ENCODE measurements at places on chromosomes 7 and 10.

GRCh38 chr10:87760195-87760905 lies 57.7 kb downstream of the ATAD1 start:
- DNase-seq: no peak

DNA sequence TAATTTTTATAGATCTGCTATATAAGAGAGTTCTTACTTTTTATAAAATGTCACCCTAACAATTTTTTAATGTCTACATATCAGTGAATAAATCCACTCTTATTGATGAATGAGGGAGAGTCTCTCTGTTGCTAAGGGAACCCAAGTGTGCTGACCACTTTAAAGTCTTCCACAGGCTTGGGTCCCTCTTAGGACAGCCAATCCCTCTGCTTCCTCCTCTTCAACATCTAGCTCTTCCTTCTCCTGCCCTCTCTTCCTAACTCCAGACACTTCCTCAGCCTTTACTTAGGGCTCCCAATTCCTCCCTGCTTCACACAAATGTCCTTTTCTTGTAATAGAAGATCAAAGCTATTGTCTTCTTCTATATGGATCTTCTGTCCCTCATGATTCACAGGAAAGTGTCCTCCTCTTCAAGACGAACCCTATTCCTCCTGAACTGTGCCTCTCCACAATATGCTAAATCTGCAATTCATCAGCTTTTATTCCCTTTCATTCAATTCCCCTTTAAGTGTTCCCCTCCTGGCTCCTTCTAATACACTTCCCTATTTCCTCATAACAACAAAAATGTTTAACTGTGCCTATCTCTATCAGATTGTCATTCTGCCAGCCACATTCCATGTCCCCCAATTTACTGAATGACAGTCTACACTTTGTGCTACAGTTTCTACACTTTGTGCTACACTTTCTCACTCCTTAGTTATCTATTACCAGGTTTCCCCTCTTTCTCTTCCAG lies 37.7 kb downstream of the CDK6 start:
- DNase-seq: no peak

DNA sequence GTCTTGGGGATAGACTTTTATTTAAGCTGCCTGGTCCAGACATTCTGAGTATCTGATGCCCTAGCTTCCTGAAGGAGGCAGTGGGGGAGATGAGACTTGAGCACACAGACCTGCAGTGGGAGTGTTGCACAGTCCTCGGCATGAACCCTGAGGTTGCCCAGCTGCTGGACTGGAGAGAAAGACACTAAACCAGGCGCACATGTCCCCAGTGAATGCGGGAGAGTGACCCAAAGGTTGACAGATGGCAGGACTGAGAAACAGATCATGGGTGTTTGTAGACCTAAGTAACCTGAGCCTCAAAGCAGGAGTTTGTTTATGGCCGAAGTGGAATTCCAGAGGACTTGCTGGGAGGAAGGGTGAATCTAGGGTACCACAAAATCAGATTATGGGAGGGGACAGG lies 15.7 kb upstream of the MSRB2 start:
- no peak for DNase-seq

DNA sequence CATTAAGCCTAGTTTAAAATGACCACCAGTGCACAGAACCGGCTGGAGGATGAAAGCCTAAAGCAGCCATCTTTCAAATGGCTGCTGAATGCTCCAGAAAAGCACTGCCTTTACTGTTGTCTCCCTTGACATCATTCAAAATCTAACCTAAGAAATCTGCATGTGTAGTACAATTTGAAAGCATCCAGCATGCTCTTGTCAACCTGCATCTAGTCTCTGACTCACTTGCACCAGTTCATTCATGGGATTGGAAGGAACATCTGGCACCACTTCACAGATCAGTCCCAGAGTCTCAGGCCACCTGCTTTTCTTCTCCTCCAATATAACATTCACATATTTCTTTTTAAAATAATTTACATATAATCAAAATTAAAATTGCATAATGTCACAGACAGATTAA lies 76.2 kb downstream of the RNF133 start:
- no peak for DNase-seq

DNA sequence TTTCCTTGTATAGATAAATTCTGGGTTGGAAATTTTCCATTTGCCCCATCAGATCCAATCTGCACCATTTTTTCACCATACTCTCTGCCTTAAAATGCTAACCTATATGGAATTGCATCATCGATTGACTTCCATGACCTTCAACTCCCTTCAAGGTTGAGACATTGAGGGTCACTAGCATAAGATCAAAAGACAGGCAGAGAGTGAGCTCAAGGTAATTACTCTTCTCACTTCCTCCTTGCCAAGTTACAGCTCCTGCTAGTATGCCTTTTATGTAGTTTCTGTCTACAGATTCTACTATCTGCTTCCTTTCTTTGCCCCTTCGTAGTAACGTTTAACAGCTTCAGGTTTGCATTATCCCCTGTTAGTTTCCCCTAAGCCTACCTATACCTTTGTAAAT lies 1127.7 kb upstream of the LRRTM3 start:
- DNase-seq: no peak

DNA sequence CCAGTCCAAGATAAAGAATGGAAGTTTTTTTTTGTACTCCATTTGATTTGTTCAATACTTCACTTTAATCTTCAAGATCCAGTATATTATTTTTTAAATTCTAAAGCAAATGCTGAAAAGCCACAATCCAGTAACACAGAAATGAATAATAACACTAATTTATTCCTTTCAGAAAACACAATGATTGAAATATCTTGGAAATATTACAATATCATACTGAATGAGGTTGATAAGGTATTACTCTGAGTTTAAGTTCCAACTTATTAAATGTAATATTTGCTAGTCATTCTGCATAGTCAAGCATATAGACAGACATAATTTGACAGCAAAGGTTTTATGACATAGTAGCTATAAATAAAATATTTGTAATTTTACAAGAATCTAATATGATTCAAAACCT lies 4.4 kb downstream of the MEOX2 start:
- no peak for DNase-seq
